ENCODE measurements at places on chromosomes 1 and 21.

DNA sequence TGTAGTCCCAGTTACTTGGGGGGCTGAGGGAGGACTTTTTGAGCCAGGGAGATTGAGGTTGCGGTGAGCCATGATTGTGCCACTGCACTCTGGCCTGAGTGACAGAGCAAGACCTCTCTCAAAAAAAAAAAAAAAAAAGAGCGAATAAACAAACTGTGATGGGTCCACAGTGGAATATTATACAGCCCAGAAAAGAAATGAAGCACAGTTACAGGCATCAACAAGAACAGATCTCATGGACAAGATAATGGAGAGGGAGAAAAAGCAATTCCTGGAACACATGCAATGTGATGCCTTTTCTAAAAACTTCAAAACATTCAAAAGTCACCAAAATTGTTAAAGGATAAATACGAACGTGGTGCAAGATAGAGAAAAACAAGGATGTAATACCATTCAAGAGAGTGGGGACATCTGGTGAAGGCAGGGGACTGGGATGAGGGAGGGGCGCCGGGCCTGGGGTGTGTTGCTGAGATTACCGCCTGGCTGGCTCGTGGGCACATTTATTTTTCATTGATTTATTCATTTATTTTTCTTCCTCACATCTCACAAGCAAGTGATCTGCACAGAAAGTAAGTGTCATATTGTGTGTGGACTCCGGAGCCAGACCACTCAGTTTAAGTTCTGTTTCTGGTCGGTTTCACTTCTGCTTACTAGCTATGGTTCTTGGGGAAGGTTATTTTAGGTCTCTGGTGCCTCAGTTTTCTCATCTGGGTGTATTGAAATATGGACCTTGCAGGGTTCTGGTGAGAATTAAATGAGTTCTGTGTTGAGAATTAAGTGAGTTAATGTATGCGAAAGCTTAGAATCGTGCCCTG, 30.1 kb downstream of the ABCG1 start:
- DNase-seq: no peak

DNA sequence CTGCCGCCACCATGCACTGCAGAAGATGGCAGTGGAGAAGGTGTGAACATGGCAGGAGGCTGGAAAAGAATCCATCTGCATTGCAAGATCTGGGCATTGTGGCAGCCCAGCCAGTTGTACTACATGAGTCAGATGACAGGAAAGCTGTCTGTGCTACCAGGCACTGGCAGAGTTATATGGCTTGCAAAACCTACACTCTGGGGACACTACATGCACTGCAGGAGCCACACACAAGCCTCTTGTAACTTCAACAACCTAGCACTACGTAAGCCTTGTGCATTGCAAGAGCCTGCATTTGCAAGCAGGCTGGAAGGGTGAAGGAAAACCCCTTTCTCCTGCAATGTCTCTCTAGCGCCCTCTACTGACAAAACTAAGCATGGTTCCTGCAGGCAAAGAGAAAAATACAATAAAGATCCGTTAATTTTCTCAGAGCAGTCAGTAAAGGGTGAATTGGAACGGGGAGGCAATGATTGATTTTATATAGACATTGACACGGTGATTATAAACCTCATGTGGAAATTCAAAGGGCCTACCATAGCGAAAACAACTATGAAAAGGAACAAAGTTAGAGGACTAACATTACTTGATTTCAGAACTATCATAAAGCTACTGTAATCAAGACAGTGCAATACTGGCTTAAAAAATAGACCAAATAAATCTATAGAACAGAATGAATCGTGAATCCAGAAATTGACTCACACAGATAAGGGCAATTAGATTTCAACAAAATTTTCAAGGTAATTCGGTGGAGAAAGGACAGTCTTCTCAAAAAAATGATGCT, 26.2 kb upstream of the DYNLT5 start:
- DNase-seq: peak; percentile 31

DNA sequence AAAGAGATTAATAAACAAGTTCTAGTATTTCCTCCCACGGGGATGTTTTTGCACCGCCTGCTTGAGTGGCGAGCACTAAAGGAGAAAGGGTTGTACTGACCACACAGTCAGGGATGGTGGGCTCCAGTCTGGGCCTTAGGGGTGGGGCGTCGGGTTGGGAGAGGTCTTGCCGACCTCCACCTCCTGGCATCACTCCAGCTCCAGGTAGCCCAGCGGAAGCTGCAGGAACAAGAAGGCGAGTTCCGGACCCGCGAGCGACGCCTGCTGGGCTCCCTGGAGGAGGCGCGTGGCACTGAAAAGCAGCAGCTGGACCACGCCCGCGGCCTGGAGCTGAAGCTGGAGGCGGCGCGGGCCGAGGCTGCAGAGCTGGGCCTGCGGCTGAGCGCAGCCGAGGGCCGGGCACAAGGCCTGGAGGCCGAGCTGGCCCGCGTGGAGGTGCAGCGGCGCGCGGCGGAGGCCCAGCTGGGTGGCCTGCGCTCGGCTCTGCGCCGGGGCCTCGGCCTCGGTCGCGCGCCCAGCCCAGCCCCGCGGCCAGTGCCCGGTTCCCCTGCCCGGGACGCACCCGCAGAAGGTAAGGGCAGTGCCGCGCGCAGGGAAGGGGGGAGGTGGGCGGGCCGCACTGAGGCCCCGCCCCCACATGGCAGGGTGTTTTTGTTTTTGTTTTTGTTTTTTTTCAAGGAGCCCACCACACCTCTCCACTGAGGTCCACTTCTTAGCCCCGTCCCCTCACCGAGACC, 19.7 kb downstream of the MFAP2 start:
- peak; percentile 73 for DNase-seq

- DNase-seq: no peak
These were observed 120.5 kb downstream of the LTN1 start for GRCh38 chr21:28872218-28872617.

DNA sequence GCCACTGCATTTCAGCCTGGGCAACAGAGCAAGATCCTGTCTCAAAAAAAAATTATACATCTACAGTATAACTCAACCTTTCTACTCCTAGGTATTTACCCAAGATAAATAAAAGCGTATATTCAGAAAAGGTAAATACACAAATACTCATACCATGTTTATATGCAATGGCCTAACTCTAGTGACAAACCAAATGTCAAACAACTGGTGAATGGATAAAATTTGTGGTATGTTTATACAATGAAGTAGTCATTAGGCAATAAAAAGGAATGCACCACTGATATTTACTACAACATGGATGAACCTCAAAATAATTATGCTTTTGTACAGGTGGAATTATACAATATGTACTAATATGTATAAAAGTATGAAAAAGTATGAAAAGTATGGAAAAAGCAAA, 174.2 kb upstream of the GORAB start:
- no peak for DNase-seq

GRCh38 chr1:112144733-112145426, 155.4 kb upstream of the KCND3 start:
- DNase-seq: no peak

- DNase-seq: no peak
These were observed 486.9 kb upstream of the USP24 start for GRCh38 chr1:55702064-55702463.

DNA sequence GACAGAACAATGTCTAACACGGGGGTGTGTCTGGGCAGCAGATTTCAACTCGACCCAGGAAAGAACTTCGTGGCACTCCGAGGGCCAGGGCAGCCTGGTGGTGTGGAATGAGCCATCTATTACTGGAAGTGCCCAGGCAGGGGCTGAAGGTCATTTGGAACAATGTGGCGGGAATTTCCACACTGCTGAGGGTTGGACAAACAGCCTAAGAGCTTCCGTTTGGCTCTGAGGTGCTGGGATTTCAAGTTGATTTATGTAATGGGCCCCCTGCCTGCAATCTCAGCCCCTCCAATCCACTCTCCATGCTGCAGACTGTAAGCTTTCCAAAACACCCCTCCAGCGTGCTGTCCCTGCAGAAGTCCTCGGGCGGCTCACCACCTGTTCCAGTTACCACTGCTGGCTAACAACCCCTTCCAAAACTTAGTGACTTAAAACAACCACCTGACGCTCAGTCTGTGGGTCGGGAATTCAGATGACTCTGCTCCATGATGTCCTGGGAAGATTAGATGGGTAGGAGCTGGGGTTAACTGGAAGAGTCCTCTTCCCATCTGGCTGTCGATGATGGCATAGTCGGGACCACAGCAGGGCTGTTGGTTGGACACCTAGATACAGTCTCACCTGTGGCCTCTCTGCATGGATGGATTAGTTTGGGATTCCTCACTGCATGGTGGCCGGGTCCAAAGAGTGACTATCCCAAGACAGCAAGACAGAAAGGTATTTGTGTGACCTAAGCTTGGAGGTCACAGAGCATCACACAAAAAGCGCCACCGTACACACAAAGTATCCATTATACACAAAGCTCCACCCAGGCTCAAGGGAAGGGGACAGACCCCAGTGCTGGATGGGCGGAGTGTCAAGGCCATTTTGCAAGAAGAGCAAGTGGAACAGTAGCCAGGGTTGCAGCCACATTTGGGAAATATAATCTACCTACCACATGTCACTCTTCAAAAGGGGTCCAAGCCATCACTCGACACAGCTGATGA, 89.7 kb upstream of the IFFO2 start:
- no peak for DNase-seq

GRCh38 chr1:8083739-8084484, 57.8 kb upstream of the ERRFI1 start:
- DNase-seq: no peak

DNA sequence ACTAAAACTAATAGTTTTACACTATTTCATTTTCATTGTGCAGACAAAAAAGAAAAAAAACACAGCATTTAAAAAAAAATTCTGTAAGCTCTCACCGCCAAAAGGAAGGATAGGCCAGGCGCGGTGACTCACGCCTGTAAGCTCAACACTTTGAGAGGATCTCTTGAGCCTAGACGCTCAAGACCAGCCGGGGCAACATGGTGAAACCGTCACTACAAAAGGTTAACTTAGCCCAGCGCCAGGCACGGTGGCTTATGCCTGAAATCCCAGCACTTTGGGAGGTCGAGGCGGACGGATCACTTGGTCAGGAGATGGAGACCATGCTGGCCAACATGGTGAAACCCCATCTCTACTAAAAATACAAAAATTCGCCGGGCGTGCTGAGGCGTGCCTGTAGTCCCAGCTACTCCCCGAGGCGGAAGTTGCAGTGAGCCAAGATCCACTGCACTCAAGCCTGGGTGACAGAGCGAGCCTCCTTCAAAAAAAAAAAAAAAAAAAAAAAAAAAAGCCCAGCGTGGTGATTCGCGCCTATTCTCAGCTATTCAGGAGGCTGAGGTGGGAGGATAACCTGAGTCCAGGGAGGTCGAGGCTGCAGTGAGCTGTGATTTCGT, 14.3 kb upstream of the SPEN start:
- DNase-seq: peak; percentile 24

- DNase-seq: no peak
These were observed 127.0 kb downstream of the CCDC185 start for GRCh38 chr1:223520200-223520599.

DNA sequence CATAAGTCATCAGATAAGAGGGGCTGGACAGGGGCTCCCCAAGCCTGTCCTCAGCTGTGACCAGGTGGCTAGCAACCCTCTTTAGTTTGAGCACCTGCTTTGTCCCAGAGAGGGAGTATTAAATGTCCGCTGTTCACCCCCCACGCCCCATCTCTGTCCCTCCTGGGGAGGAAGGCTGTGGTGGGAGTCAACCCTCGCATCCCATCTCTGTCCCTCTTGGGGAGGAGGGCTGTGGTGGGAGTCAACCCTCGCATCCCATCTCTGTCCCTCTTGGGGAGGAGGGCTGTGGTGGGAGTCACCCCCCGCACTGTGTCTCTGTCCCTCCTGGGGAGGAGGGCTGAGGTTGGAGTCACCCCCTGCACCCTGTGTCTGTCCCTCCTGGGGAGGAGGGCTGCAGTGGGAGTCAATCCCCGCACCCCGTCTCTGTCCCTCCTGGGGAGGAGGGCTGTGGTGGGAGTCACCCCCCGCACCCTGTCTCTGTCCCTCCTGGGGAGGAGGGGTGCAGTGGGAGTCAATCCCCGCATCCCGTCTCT, 72.6 kb upstream of the ABCG1 start:
- DNase-seq: no peak

DNA sequence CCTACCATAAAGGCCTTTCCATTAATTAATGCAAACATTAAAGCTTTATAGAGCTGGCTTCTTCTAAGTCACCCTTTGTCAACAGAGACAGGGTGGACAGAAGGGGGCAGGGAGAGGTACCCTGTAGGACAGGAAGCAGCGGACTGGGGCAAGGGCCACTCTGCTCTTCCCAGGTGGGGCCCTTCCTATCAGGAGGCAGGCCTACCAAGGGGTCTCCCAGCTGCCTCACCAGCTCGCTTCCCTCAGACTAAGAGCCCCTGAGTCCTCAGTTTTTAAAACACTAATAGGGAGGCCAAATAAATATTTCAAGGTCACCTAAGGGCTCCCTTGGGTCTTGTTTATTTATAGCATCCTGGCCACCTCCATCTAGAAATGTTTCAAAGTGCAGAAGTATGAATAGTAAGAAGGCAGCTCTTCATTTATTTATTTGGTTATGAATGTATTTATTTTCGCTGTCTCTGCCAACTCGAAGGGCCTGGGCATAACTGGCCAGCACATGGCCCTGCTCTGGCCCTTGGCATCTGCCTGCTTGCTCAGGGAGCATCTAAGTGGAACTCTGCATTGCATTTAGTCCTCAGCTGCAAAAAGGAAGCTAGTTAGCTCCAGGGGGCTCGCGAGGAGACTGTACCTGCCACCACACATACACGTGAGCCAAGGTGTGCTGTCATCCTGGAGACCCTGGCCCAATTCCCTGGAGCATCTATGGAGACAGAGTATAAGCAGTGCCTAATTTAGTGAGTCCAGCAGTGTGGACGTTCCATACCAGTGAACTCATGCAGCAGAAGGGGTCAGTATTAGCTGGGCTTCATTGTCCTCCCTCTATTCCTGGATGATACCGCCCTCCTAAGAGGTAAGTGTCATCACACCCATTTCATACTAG, 395.1 kb upstream of the VAMP3 start:
- DNase-seq: no peak

GRCh38 chr1:155893389-155894142, 17.6 kb downstream of the RIT1 start:
- no peak for DNase-seq

GRCh38 chr1:81340239-81340638, 460.5 kb upstream of the ADGRL2 start:
- no peak for DNase-seq

DNA sequence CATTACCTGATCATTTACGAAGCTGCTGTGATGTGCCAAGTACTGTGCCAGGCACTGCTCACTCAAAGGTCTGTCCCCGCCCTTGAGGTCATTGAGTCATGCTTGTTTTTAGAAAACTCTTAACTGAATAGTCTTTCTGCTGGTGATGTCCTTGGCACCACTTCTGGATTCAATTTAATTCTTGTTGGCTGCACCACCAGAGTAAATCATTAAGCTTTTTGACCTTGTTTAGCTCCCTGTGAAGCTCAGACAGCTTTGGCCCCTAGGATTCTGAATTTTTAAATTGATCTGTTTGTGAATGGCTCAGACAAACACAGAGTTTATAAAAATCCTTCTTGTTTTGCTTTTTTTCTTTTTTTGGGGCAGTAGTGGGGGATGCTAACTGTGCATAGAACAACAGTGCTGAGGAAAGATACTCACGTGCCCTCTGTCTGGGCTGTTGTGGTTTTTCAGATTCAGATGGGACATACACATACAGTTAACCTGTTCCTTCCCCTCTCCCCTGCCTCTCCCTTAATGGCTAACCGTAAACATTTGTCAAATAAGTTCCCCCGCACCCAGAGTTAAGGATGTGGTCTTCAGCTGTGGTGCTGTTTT, 67.6 kb downstream of the MTR start:
- DNase-seq: no peak

GRCh38 chr1:54219688-54220003, 19.7 kb downstream of the MRPL37 start:
- DNase-seq: no peak
